ENCODE measurements at places on chromosomes 7 and 10.
A peak's percentile ranks its signal among the peaks of the same experiment; 100 is the strongest.

- no peak for DNase-seq
These were observed 9.4 kb upstream of the ZNF107 start for GRCh38 chr7:64656489-64656888.

GRCh38 chr10:80544316-80544953, 6.7 kb downstream of the SH2D4B start:
- no peak for DNase-seq

DNA sequence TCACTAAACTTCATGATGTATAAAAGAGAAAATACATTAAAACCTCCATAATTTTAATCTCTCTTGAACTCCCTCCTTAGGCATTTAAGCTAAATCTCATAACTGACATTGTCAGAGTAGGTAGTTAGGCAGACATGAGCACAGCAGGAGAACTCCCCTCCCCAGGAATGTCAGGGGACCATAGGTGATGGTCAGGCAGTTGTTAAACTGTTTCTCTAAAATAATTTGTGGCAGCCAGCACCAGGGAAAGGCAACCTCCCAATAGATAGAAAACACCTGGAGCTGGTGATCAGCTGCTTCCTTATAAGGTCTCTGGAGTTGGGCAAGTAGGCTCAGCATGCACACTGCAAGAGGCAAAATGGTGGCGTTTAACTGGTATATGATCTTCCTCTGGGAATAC, 73.0 kb downstream of the TPK1 start:
- DNase-seq = no peak

DNA sequence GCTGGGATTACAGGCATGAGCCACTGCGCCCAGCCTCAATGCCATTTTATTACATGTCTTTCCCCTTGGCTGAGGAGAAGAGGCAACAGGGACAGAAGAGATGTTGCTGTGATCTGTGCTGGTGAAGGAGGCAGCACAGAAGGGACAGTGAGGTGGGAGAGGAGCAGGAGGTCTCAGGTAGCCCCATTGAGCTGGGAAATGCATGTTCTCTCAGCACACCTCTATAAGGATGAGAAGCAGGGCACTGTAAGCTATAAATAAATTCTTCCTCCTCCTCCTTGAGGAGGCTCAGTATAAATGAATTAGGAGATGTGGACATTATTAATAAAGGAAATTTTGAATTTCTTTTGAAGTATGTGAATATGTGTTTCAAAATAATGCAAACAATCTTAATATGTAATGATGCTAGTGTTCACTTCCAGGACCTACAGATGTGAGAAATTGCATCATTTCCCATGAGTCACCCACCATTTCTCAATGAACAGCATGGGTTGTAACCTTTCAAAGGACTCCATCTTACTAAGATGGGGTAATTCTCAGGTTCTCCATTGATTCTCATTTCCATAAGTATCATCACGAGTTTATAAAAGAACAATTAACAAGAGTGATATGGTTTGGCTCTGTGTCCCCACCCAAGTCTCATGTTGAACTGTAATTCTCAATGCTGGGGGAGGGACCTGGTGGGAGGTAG, 88.9 kb upstream of the ODAD2 start:
- DNase-seq = no peak

- DNase-seq = peak; percentile 3
These were observed 38.5 kb downstream of the CRTAC1 start for GRCh38 chr10:97991871-97992270.

- no peak for DNase-seq
These were observed 4.9 kb downstream of the RADIL start for GRCh38 chr7:4878336-4879335.

GRCh38 chr10:88428442-88428841, 154.7 kb downstream of the RNLS start:
- no peak for DNase-seq
